Stimulated activated CD4-positive, alpha-beta T cell treated with anti-CD3 and anti-CD28 coated beads, Interleukin-12 subunit alpha, Interleukin-12 subunit beta, amount 100 ng/mL, for 48 hours (primary cell): ENCODE measurements at places on chromosomes 7 and 10.

- DNase-seq = no peak
Observed at GRCh38 chr10:34250722-34251121, 564.4 kb downstream of the PARD3 start.

GRCh38 chr7:92404170-92404614 lies 43.1 kb upstream of the GATAD1 start:
- peak; percentile 12 for DNase-seq

GRCh38 chr10:31745612-31746376 lies 182.8 kb downstream of the ARHGAP12 start:
- peak; percentile 22 for DNase-seq

- DNase-seq = no peak
Observed at GRCh38 chr7:95594185-95594584, 2.1 kb downstream of the PDK4 start.

DNA sequence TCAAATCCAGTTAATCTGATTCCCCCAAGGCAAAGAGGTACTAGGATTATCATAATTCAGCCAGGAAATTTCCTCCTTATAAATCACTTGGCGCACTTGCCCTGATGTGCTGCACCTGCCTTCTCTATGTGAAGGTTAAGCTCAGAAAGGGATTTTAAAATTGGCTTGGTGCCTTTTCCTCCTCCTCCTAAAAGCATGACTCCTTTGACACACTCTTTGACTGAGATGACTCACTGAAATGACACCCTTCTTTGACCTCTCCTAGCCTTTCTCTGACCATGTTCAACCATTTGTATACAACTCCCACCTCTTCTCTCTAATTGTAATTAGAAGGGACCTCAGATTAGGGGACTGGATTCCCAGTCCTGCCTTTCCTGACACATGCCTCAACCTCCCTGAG lies 46.5 kb downstream of the ABLIM1 start:
- no peak for DNase-seq

- no peak for DNase-seq
Observed at GRCh38 chr7:24964191-24964590, 15.8 kb downstream of the OSBPL3 start.

- no peak for DNase-seq
Observed at GRCh38 chr10:123009105-123009820, 457 bp downstream of the ACADSB start.

GRCh38 chr10:97713339-97713825 lies at the start of gene MARVELD1:
Gene MARVELD1, plus strand, starts transcription at chr10:97713730. Its CDS starts 147 bp downstream, at chr10:97713877.
- DNase-seq = no peak

DNA sequence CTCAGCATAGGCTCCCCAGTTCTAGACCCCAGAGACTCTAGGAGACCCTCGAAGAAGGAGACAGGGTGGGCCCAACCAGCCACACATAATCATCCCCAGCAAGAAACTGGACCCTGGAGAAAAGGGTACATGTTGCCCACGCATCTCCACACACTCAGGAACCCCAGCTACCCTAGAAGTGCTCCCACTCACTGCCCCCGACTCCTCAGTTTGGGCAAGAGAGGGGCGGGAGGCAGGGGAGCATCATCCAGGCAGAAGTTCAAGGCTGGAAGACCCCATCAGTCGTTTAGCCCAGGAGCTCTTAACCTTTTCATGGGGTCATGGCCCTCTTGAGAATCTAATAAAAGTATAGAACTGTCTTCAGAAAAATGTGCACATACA lies 1.8 kb upstream of the ZNF467 start:
- no peak for DNase-seq

DNA sequence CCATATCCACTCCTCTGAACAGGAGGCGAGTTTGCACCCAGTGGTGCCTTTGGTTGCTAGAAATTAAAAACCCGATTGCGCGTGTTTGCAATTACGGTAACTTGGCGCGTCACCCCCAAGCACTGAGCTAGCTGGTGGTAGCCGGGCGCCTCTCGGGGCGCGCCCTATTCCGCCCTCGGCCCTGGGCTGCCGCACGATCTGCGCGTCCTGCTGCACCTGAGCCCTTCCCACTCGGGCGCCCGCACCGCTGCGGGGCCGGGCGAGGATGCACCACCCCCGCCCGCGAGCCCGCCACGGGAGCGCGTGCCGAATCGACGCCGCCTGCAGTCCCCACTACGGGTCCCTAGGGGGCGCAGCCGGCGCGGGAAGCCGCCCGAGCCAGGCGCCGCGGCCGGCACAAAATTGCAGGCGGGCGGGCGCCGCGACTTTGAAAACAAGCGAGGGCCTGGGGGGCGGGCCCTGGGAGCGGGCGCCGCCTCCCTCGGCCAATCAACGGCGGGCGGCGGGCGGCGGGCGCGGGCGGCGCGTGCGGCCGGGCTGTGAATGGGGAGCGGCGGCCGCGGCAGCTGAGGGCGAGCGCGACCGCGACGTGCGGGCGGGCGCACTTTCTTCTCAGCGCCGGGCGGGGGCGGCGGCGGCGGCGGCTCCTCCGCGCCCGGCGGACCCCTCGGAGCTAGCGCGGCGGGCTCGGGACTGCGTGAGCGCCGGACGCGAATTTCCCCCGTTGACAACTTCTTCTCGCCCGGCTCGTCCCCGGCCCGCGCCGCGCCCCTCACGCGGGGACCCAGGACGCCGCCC lies at the start of gene SDK1:
TSS of gene SDK1 (plus strand) at position 602 of the 798 bp plus-strand sequence. CDS start 335 bp downstream, outside the sequence.
- DNase-seq = peak; percentile 74

- DNase-seq = no peak
Observed at GRCh38 chr10:103968441-103969391, 1.8 kb downstream of the SLK start.

- DNase-seq = no peak
Observed at GRCh38 chr7:45909561-45909960, 11.5 kb downstream of the IGFBP3 start.

DNA sequence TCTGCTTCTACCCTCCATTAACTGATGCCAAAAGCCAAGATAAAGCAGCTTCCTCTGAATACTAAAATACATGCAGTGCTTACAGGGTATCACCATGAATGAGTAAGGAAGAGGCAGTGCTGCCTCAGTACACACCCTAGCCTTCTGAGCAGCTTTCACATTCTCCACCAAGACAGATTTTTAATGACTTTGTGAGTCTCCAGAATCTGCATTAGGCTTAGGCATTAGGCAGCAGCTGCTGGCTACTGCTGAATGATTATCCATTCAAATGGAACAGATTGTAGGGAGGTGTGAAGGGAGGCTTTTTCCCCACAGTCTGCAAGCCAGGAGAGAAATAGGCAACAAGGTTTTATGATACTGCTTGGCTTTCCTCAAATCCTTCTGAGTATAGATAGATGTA lies 1226.7 kb upstream of the LRRN3 start:
- DNase-seq = no peak

- DNase-seq = no peak
Observed at GRCh38 chr7:14673202-14673601, 229.3 kb downstream of the DGKB start.

DNA sequence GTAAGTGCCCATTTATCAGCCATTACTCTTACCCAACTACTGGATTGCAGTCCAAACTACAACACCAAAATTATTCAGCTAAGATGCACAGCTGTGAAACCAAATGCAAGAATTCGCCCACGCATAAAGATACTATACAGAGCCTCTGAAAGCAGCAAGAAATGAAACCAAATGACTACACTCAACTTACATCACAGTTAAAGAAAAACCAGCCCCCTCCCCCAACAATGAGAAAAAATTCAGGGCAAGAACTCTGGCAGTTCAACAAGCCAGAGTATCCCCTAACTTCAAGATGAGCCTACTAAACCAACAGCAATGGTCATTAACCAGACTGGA lies 209.1 kb upstream of the VWC2 start:
- DNase-seq = no peak

- DNase-seq = no peak
Observed at GRCh38 chr7:86479144-86479543, 164.6 kb upstream of the GRM3 start.

DNA sequence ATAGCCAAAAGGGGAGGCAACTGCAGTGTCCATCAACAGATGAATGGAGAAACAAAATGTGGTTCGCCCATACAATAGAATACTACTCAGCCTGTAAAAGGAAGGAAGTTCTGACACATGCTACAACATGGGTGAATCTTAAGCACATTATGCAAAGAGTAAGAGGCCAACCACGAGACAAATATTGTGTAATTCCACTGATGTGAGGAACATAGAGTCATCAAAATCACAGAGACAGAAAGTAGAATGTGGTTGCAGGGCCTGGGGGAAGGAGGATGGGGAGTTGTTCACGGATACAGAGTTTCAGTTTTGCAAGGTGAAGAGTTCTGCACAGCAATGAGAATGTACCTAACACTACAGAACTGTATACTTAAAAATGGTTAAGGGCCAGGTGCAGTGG lies 13.7 kb upstream of the C10orf71 start:
- DNase-seq = no peak

- peak; percentile 32 for DNase-seq
Observed at GRCh38 chr10:119030421-119031250, 1.1 kb downstream of the NANOS1 start.

DNA sequence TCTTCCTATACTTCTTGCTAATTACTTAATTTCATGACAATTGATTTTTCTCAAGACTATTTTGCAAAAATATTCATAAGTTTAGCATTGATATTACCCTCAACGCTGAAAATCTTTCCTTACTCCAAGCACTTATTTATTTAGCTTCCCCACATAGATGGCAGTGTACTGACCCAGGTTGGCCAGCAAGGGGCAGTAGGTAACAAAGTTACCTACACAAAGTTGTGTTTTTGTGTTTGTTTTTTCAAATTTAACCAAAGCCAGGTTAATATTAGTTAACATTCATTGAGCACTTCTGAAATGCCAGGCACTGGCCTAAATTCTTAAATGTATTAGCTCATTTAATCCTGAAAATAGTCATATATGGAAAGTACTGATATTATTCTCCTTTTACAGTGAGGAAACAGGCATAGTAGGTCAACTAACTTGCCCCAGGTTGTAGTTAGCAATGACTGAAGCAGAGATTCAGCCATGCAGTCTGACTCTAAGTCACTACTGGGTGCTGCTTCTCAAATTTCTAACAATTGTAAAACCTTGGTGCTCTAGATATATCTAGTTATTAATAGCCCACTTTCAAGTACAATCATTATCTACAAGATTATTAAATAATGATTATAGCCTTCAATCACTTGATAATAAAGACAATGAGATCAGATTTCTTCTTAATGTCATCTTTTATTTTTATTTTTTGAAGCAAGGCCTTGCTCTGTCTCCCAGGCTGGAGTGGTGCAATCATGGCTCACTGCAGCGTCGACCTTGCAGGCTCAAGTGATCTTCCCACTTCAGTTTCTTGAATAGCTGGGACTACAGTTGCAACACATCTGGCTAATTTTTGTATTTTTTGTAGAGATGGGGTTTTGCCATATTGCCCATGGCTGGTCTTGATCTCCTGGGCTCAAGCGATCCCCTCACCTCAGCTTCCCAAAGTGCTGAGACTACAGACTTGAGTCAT lies 5.8 kb upstream of the GGCT start:
- DNase-seq = peak; percentile 6

GRCh38 chr10:45624724-45625123 lies 47.8 kb downstream of the ZFAND4 start:
- no peak for DNase-seq

GRCh38 chr10:9868499-9868898 lies 1149.2 kb upstream of the CELF2 start:
- DNase-seq = no peak

DNA sequence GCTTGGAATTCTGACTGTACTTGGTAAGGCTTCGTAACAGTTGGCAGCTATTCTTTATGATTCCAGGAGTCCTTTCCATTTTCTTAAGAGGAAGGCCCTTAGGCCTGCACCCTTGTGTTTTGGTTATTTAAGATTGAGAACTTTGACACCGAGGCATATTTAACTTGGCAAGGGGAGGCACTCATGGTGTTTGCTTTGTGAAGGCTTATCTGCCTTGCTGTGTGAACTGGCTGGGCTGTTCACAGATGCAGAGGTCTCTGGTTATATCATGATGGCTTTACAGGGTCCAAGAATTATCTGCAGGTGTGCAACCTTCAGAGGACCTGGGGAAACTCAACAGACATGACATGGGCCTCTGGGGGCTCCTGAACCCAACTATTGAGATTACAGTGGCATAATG lies 833 bp upstream of the PNLIPRP1 start:
- DNase-seq = no peak

DNA sequence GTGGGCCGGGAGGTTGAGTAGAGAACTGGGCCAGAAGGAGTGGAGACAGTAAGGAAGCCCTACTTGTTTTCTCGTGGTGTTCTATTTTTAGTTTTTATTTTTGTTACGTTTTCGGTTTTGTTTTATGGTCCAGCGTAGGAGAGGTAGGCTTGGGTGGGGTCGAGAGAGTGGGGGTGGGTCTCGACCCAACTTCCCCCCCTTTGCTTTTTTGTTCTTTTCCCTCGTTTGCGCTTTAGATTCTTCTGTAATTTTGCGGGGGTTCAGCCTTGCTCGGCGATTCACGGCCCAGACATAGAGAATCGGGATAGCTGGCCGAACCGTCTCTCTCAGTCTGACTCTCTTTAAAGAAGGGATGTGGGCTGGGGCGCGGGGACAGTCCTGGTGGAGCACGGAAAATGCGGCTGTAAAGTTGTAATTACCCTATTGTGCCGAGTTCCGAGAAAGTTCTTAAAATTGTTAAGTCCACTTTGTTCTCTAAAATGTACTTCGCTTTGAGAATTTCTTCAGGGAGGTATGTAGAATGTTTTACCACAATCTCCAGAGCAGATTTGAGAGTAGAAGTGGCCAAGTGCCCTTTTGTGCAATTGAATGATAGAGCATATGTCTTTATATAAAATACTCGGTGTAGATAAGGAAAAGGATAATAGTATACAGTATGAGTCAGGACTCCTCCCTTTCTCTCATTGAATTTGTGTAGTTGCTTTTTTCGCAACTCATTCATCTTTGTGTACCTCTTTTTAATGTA lies 816 bp downstream of the DMTF1 start:
- DNase-seq = peak; percentile 15

DNA sequence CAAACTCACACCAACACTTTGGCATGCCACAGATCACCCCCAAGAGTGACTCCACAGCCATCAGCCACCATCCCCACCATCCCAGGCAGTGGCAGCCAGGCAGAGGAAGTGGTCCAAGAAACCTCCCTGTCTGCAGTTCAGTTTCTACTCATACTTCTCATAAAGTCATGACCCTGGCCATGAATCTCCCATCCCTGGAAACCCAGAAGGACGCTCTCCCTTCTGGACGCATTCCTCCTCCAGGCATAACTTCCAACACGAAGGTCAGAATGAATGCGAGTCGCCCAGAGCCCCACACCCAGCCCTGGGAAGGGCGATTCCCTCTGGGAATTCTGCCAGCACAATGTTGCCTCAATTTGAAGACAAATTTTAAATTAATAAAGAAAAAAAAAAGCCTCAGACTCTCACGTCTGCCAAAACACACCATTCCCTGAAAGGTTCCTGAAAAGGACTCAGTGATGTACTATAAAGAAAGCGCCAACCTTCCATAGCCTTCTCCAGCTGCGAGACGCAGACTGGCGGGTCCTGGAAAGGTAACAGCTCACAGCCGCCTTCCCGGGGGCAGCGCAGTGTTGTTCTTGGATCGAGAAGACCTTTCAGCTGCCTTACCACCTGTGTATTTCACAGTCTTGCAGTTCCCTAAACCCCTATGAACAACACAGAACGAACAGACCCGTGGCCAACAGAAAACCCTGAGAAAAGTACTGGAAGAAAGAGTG lies 307.6 kb downstream of the FRMD4A start:
- DNase-seq = no peak

- no peak for DNase-seq
Observed at GRCh38 chr10:59342000-59342399, 20.3 kb downstream of the FAM13C start.

- no peak for DNase-seq
Observed at GRCh38 chr10:131567279-131568162, 256.0 kb upstream of the TCERG1L start.
